Stimulated activated CD8-positive, alpha-beta memory T cell treated with anti-CD3 and anti-CD28 coated beads, Interleukin-2, amount 100 ng/mL, for 1 hour (primary cell): ENCODE measurements at places on chromosomes 6 and 20.
A peak's percentile ranks its signal among the peaks of the same experiment; 100 is the strongest.

- no peak for DNase-seq
Measured at GRCh38 chr6:150494241-150494640, 105.4 kb upstream of the PLEKHG1 start.

DNA sequence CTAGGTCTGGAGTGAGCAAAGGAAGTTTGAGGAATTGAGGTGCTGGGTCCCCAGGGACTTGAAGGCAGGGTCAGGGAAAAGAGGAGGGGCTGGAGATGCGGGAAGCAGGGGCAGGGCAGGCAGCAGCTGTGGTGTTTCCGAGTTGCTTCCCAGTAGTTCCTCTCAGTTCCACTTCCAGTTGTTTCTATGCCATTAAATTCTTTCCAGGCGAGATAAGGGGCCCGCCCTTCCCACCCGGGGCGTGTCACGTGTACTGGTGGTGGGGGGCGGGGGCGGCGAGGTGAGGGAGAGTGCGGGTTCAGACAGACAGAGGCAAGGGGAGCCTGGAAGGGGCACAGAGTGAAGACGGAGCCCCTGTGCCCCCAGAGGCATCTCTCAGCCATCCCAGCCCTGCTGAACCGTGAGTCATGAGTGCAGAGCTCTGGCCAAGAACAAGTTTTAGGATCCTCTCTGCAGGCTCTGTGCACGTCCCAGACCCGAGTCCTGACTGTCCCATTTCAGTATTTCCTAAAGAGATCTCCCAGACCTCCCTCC is 977 bp downstream of the TNXB start:
- no peak for DNase-seq

DNA sequence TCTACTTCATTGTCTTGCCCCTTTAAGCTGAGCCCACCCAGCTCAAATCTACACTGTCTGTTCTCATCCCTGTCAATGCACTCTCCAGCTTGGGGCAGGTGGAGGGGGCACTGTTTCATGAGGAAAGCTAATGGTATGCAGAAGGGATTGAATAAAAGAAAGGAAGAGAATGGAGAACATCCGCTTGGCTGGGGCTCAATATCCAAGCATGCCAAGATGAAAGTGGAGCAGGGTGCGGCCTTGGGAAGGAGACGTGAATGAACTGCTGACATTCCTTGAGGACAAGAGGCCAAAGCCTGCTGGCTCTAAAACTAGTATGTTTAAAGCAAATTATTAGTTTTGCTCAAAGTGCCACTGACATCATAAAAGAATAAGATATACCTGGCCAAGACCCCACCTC is 24.2 kb downstream of the AKAP12 start:
- no peak for DNase-seq

GRCh38 chr20:62795023-62795761 is 1.1 kb upstream of the MRGBP start:
- peak; percentile 55 for DNase-seq

DNA sequence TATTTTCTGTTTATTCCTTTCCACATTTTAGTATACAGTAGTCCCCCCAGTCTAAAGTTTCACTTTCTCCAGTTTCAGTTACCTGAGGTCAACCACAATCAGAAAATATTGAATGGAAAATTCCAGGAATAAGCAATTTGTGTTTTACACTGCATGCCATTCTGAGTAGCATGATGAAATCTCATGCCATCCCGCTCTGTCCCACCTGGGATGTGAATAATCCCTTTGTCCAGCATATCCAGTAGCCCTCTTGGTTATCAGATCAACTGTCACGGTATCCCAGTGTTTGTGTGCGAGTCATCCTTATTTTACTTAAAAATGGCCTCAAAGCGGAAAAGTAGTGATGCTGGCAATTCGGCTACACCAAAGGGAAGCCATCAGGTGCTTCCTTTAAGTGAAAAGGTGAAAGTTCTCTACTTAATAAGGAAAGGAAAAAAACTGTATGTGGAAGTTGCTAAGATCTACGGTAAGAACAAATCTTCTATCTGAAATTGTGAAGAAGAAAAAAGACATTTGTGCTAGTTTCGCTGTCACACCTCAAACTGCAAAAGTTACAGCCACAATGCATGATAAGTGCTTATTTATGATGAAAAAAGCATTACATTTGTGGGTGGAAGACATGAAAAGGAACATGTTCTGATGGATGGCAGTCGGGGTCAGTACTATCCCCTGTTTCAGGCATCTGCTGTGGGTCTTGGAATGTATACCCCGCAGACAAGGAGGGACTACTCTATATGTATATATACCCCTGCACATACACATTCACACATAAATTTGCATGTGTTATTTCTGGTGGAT is 11.3 kb downstream of the NOX3 start:
- no peak for DNase-seq

DNA sequence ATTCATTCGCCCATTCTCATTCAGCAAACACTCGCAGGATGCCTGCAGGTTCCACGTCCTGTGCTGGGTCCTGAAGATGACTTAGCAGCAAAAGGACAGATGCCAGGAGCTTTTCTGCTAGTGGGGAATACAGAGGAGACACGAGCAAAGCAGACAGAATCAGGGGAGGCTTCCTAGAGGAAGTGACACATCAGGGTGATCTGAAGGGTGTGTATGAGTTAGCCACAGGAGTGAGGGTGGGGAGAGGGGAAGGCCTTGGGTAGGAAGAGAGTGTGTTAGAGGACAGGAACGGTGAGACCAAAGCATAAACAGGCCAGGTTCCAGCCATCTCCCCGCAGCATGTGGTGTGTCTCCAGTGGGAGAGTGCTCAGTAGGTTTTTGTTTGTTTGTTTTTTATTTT is 73.4 kb upstream of the GTSF1L start:
- no peak for DNase-seq

GRCh38 chr20:14726591-14726990 is 389.2 kb upstream of the FLRT3 start:
- no peak for DNase-seq

- DNase-seq: no peak
Measured at GRCh38 chr20:24862186-24862585, 86.9 kb upstream of the CST7 start.

GRCh38 chr20:56527521-56527920 is 3.0 kb downstream of the FAM209A start:
- DNase-seq: no peak

GRCh38 chr6:136784910-136785746 is 7.1 kb downstream of the MAP3K5 start:
- no peak for DNase-seq

GRCh38 chr6:124054034-124054433 is 250.4 kb downstream of the NKAIN2 start:
- no peak for DNase-seq

DNA sequence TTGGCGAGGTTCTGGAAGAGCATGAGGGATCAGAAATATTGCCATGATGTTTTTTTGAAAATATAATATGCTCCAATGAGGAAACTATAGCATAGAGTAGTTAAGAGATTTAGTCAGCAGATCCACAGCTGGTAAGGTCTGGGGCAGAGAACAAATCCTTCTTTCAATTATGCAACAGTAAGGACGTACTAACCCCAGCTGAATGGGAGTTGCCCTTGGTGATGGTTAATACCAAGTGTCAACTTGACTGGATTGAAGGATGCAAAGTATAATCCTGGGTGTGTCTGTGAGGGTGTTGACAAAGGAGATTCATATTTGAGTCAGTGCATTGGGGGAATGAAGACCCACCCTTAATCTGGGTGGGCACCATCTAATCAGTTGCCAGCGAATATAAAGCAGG is 745.5 kb upstream of the NRSN1 start:
- no peak for DNase-seq

- no peak for DNase-seq
Measured at GRCh38 chr20:37726321-37726720, 32.5 kb downstream of the CTNNBL1 start.

- DNase-seq: no peak
Measured at GRCh38 chr6:13445005-13445743, 42.2 kb downstream of the GFOD1 start.

DNA sequence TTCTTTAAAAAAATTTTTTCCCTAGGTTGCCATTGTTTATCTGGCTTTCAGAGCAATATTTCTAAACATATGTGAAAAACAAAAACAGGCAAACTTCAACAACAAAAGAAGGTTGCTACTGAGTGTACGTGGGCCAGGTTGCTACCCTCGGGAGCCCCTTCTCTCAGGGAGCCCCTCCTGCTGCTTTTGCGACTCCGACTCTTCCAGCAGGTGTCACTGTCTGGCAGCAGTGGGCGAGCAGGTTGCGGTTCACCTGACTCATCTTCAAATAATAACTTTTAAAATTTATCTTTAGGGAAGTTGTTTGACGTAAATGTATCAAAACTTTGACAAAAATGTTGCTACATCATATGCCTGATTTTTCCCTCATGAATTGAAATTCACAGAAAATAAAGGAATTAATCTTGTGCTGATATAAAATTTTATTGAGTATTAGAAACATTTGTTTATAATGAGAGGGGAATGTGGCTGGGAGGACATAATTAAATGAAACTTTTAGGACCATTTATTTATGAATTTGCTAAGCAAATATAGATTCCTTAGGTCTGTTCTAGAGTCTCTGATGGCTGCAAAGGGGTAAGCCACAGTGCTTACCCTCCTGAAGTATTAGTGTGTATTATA is 138.8 kb downstream of the HIVEP1 start:
- no peak for DNase-seq

- DNase-seq: no peak
Measured at GRCh38 chr6:71913444-71914234, 27.3 kb downstream of the RIMS1 start.

GRCh38 chr20:51418137-51418529 is 124.4 kb downstream of the NFATC2 start:
- no peak for DNase-seq

GRCh38 chr6:127299522-127300240 is 33.0 kb downstream of the RNF146 start:
- no peak for DNase-seq

DNA sequence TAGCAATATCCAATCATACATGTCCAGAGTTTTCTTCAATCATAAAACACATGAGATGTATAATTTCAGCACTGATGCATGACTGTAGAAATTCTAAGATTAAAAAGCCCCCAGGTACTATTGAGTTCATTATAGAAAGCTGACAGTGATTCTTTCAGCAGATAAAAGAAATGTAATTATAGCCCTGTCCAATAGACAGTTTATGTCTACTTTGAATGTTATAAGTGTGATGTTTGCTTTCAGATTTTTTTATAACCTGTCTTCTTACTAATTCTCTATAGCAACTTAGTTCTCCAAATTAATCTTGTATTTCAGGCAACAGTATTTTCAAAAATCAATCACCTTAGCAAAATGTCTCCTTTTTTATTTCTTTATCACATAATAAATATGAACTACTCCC is 13.5 kb upstream of the FKBP1C start:
- no peak for DNase-seq

DNA sequence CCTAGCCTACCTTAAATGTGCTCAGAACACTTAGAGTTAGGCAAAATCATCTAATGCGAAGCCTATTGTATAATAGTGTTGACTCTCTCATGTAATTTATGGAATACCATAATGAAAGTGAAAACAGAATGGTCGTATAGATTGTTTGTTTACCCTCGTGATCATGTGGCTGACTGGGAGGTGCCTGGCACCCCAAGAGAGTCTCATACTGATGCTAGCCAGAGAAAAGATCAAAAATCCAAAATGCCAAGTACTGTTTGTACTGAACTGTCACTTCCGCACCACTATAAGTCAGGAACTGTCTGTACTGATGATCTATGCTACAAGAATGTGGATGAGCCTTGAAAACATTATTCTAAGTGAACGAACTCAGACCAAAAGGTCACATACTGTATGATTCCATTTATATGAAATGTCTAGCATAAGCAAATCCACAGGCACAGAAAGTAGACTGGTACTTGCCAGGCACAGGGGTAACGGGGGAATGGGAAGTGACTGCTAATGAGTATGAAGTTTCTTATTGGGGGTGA is 22.4 kb downstream of the ZMYND8 start:
- no peak for DNase-seq

- DNase-seq: no peak
Measured at GRCh38 chr20:548906-549305, 5.3 kb upstream of the CSNK2A1 start.

DNA sequence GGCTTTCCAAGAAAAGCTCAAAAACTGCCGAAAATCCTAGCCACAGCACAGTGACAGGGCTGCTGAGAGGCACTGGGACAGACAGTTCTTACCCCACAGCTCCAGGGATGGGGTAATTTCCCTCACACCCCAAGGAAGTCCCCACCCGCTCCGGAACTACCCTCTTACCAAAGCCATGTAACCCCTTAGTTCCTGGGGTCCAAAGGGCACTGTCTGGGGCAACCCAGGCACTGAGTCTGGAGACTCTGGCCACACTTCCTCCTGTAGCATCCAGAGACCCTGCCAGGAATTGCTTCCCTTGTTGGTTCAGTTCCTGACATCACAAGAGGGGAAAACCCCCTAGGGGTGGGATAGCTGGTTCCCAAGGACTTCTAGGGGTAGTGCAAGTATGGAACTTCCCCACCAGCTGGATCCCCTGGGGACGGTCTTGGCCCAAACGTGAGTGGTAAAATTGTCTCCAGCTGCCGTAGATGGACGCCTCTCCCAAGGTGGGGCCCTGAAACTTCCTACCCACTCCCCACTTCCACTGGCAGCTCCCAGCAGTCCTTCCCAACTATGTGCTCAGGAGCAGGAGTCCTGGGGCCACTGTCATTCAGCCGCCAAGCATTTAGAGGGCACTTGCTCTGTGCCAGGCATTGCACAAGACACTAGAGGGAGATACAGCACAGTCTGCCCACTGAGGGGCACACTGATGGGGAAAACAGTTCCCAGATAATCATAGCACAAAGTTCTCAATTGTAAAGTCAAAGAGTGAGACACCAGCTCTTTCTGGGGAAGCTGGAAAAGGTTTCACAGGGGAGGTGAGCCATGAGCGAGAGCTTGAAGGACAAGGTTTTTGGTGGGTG is 17.2 kb upstream of the HCK start:
- no peak for DNase-seq

- no peak for DNase-seq
Measured at GRCh38 chr20:3262566-3262965, 23.6 kb upstream of the SLC4A11 start.

DNA sequence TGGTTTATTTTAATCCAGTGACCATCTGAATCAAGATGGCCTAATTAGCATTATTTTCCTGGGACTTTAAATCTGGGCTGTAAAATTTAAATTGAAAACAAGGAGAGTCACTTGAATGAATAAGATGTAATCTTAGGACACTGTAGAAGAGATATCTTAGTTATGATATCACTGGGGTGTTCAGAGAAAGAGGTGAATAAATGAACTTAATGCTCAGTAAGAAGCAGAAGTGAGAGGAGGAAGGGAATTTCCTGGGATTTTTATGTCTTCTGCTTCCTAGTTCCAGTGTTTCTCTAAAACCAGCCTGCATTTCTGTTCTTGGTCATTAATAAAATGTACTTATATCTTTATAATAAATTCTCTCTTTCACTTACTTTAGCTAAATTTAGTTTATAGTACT is 136.8 kb upstream of the PTPRK start:
- no peak for DNase-seq

GRCh38 chr6:106360989-106361430 is 493 bp downstream of the CRYBG1 start:
- no peak for DNase-seq
